Activated B cell treated with CpG ODN at 0.5 μM for 24 hours (primary cell): ENCODE measurements at places on chromosomes 3 and 15.

DNA sequence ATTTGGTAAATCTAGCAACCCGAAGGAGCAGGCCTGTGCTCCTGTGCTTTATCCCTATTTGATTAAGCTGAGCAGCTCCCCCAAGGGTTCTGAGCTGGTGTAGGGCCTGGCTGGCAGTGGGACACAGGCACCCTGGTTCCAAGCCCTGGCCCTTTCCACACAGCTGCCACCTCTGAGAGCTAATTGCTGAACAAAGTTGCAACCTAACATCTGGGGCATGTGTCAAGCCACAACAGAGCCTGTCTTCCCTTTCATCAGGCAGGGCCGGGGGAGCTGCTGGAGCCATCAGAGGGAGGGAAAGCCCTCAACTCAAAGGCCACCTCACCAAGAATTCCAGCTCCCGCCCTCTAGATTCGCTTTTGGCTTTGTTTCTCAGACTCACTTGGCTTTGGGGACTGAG lies 17.1 kb upstream of the MRPS22 start:
- H3K27me3 ChIP-seq, result peaks cover 14% of the 10 kb centered on the region
- H3K4me3 ChIP-seq, result no peak overlapping the region
- DNase-seq, result no peak
- H3K36me3 ChIP-seq, result no peaks in the 10 kb centered on the region

DNA sequence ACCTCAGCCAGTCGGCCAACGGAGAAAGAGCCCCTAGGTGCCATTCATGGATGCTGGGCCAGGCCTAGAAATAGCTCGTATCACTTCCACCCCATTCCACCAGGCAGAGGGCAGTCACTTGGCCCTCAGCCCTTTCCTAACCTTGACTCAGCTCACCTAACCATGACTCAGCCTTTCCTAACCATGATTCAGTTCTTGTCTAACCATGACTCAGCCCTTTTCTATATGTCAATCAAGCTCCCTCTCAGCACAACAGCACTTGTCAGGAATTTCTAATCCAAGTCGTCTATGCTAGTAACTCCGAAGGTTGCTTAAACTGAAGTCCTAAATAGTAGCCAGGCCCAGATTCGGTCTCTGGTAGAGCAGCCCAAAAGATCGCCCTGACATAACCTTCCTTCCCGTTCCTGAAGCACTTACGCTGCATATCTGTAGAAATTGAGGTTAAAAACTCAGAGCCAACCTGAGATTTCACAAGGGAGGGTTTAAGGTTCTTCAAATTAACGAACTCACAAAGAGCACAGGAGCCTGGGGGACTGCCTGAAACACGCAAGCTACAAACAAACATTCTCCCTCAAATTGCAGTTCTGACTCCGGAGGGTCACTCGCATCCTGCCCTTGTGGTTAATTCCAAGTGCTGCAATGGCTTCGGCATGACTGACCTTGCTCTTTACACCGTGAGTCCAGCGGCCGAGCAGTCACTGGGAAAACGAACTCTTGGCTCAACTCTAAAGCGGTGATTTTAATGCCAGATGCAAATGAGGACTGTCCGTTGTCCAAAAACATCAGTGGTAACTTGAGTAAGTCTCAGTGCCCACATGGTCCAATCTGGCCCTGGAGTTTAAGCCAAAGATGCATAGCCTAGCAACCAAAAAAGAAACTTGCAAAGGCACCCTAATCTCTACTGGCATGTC lies 99.9 kb downstream of the ADAMTS17 start:
- H3K4me1 ChIP-seq, result no peaks in the 10 kb centered on the region
- no peaks in the 10 kb centered on the region for H3K27me3 ChIP-seq
- no peak overlapping the region for H3K4me3 ChIP-seq

GRCh38 chr3:65974509-65974908 lies 64.2 kb downstream of the MAGI1 start:
- no peak overlapping the region for H3K27ac ChIP-seq
- H3K4me1 ChIP-seq, result no peaks in the 10 kb centered on the region
- no peaks in the 10 kb centered on the region for H3K27me3 ChIP-seq
- H3K36me3 ChIP-seq, result no peaks in the 10 kb centered on the region
- H3K4me3 ChIP-seq, result no peak overlapping the region

- no peak overlapping the region for H3K4me3 ChIP-seq
- no peaks in the 10 kb centered on the region for H3K36me3 ChIP-seq
- DNase-seq, result no peak
- no peaks in the 10 kb centered on the region for H3K4me1 ChIP-seq
- H3K27me3 ChIP-seq, result no peaks in the 10 kb centered on the region
- no peak overlapping the region for H3K27ac ChIP-seq
These were observed 64.4 kb upstream of the PHLDB2 start for GRCh38 chr3:111794711-111795110.

GRCh38 chr15:79988448-79989117 lies 17.6 kb upstream of the BCL2A1 start:
- H3K27me3 ChIP-seq, result no peaks in the 10 kb centered on the region
- no peak overlapping the region for H3K27ac ChIP-seq
- no peak overlapping the region for H3K4me3 ChIP-seq
- DNase-seq, result no peak
- peaks cover 3% of the 10 kb centered on the region for H3K36me3 ChIP-seq
- peaks cover 32% of the 10 kb centered on the region for H3K4me1 ChIP-seq

DNA sequence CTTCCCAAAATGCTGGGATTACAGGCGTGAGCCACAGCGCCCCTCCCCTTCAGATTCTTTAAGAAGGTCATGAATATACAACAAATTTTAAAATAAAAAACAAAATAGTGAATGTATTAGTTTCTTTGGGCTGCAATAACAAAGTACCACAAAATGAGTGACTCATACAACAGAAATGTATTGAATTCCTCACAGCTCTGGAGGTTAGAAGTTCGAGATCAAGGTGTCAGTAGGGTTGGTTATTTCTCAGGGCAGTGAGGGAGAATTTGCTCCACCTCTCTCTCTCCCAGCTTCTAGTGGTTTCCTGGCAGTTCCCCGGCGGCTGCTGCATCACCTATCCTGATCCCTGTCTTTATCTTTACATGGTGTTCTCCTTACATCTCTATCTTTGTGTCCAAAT lies 804.0 kb downstream of the ROBO1 start:
- H3K4me1 ChIP-seq, result no peaks in the 10 kb centered on the region
- H3K27me3 ChIP-seq, result no peaks in the 10 kb centered on the region
- H3K36me3 ChIP-seq, result no peaks in the 10 kb centered on the region

GRCh38 chr15:56428821-56429458 lies 36.0 kb downstream of the MNS1 start:
- peaks cover 15% of the 10 kb centered on the region for H3K36me3 ChIP-seq
- no peaks in the 10 kb centered on the region for H3K27me3 ChIP-seq
- no peaks in the 10 kb centered on the region for H3K4me1 ChIP-seq
- DNase-seq, result no peak

GRCh38 chr3:72343078-72343477 lies 505.2 kb downstream of the SHQ1 start:
- H3K4me3 ChIP-seq, result no peak overlapping the region
- DNase-seq, result no peak
- H3K27me3 ChIP-seq, result peaks cover 3% of the 10 kb centered on the region

GRCh38 chr15:92681141-92681631 lies 25.6 kb upstream of the FAM174B start:
- H3K4me1 ChIP-seq, result no peaks in the 10 kb centered on the region
- H3K36me3 ChIP-seq, result no peaks in the 10 kb centered on the region
- peaks cover 32% of the 10 kb centered on the region for H3K27me3 ChIP-seq

DNA sequence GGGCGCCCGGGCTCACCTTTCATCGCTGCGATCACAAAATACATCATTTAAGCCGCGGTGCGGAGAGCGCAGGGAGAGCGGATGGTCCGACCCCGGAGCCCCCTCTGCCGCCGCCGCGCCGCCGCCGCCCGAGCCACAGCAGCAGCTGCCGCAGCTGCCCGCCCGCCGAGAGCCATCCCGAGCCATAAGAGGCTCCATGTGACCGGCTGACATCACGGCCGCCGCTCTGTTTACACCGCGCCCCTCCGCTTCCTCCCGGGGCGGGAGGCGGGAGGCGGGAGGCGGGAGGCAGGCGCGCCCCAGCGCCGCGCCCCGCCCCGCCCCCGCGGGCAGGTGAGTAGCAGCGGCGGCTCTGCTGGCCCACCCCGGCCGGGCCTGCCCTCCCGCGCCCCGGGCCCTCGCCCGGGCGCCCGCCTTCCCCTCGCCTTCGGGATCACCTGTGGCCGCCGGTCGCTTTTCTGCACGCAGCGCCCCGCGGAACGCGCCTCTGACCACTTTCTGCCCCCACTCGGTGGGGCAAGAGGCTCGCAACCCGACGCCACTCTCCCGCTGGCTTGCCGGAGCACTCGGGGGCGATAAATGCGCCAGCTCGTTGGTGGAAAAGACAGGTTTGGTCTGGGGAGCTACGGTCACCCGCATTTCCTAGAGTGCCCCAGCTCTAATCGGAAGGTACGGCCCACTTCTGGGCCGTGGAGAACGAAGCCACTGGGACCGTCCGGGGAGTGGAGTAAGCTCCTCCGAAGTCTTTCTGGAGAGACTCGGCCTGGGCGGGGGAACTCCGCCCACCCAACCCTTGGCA lies 113.6 kb upstream of the ICE2 start:
- peak overlapping the region; percentile 84 for H3K4me3 ChIP-seq
- peaks cover 35% of the 10 kb centered on the region for H3K27me3 ChIP-seq
- H3K36me3 ChIP-seq, result no peaks in the 10 kb centered on the region
- H3K27ac ChIP-seq, result no peak overlapping the region
- peak; percentile 62 for DNase-seq

DNA sequence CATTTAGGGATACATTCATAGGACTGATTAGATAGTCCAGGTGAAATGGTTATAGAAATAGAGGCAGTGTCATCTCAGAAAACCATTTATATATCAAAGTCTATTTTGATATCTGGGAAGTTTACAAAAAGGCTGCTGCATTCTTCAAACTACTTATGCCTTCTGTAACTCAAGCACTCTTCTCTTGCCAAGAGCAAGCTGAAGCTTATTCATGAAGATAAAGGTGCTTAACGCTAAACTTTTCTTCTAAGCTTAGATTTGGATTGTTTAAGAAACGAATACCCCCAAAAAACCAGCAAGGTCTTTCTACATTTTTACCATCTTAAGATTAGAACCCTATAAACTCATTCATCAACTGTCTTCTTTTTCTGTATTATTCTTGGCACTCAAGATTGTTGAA lies 23.3 kb upstream of the USF3 start:
- H3K36me3 ChIP-seq, result peaks cover 69% of the 10 kb centered on the region
- peaks cover 15% of the 10 kb centered on the region for H3K4me1 ChIP-seq
- DNase-seq, result no peak
- H3K27me3 ChIP-seq, result no peaks in the 10 kb centered on the region
- H3K4me3 ChIP-seq, result no peak overlapping the region
- no peak overlapping the region for H3K27ac ChIP-seq

DNA sequence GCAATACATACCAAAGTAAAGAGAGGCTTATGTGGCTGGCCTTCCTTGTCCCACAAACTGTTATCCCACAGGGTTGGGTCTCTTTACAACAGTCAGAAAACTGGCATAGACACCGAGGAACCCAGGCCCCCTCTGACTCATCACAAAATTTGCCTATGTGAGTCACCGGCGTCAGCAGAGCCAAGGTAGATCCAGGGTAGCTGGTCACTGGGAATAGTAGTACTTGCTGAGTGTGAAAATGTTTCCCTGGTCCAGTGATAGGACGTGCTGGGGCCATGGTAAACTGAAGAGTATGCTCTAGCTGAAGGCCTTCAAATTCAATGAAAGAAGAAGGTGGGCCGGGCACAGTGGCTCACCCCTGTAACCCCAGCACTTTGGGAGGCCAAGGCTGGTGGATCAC lies 27.1 kb upstream of the SKIL start:
- peak overlapping the region; percentile 53 for H3K27ac ChIP-seq
- no peaks in the 10 kb centered on the region for H3K27me3 ChIP-seq

DNA sequence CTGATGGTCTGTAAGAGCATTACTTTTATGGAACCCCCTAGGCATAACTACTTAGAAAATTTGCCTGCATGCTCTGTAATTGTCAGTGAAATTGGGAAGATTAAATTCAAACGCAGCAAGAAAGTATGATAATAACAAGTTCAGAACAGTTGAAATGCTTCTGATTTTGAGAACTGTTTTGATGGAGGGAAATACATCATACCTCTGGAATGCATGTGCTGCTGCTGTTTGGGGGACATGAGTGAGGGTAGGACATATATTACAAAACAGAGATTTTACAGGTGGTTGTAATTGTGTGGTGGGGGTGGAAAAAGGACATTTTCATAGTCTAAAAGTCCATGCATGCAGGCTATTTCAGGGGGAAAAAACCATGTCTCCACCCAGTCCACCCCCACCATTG lies 135.0 kb upstream of the DPH6 start:
- H3K36me3 ChIP-seq, result no peaks in the 10 kb centered on the region
- H3K27me3 ChIP-seq, result peaks cover 5% of the 10 kb centered on the region
- no peak for DNase-seq
- H3K4me3 ChIP-seq, result no peak overlapping the region

DNA sequence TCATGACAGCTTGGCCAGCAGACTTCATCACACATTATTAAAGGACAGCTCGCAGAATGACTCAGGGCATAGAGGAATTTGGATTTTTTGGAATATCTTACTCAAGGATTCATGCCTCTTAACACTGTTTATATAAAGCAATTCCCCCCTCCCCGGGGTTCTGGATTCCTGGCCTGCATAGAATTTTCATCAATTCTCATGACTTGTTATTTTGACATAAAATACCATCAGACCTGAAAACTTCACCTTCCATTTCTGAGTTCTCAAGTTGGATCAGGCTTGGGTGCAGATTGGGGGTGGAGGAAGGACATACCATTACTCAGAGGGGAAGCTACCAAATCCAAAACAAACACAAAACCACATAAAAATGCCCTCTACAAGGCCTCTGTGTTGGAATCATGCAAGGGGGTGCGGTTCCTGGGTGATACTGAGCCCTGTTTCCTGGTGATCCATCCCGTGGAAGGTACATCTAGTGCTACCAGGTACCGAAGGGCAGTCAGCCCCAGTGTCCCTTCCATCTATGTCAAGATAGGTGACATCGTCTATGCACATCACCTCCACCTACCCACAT lies 95.3 kb downstream of the DAPK2 start:
- no peak for DNase-seq
- H3K27ac ChIP-seq, result no peak overlapping the region
- H3K4me1 ChIP-seq, result peaks cover 8% of the 10 kb centered on the region
- no peaks in the 10 kb centered on the region for H3K27me3 ChIP-seq

- DNase-seq, result no peak
- H3K4me3 ChIP-seq, result no peak overlapping the region
- H3K36me3 ChIP-seq, result peaks cover 71% of the 10 kb centered on the region
- peak overlapping the region; percentile 88 for H3K27ac ChIP-seq
- H3K4me1 ChIP-seq, result peaks cover 38% of the 10 kb centered on the region
These were observed 12.6 kb downstream of the PDHB start for GRCh38 chr3:58421004-58421403.

GRCh38 chr3:161500068-161500796 lies 3.6 kb downstream of the OTOL1 start:
- H3K4me1 ChIP-seq, result no peaks in the 10 kb centered on the region
- H3K27ac ChIP-seq, result no peak overlapping the region
- DNase-seq, result no peak
- H3K27me3 ChIP-seq, result no peaks in the 10 kb centered on the region
- no peaks in the 10 kb centered on the region for H3K36me3 ChIP-seq
- no peak overlapping the region for H3K4me3 ChIP-seq

- peaks cover 4% of the 10 kb centered on the region for H3K4me1 ChIP-seq
- DNase-seq, result no peak
- H3K27ac ChIP-seq, result no peak overlapping the region
- H3K36me3 ChIP-seq, result peaks cover 2% of the 10 kb centered on the region
These were observed 139.0 kb upstream of the SLC2A2 start for GRCh38 chr3:171165499-171165921.
